Mesendoderm (in vitro differentiated cells): ENCODE measurements at places on chromosomes 11 and 22.

DNA sequence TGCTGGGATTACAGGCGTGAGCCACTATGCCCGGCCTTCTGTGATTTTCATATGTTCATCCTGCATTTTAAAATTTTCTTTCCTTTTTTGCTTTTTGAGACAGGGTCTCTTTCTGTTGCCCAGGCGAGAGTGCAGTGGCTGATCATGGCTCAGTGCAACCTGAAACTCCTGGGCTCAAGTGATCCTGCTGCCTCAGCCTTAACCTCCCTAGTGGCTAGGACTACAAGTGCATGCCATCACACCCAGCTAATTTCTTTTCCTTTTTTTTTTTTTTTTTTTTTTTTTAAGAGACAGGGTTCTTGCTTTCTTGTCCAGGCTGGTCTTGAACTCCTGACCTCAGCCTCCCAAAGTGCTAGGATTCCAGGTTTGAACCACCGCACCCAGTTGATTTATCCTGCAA, 54.1 kb upstream of the WT1 start:
- no peaks in the 10 kb centered on the region for H3K36me3 ChIP-seq
- DNase-seq: peak; percentile 48
- no peak overlapping the region for H3K4me3 ChIP-seq
- no peak overlapping the region for H3K27ac ChIP-seq
- no peaks in the 10 kb centered on the region for H3K4me1 ChIP-seq
- no peaks in the 10 kb centered on the region for H3K27me3 ChIP-seq

GRCh38 chr11:126149759-126150625, 61.5 kb downstream of the RPUSD4 start:
- no peaks in the 10 kb centered on the region for H3K27me3 ChIP-seq
- DNase-seq: no peak
- H3K36me3 ChIP-seq: no peaks in the 10 kb centered on the region
- no peak overlapping the region for H3K27ac ChIP-seq
- H3K4me3 ChIP-seq: no peak overlapping the region

- H3K27me3 ChIP-seq: no peaks in the 10 kb centered on the region
- H3K27ac ChIP-seq: no peak overlapping the region
- no peak overlapping the region for H3K4me3 ChIP-seq
- DNase-seq: no peak
These were observed 18.5 kb downstream of the CABP7 start for GRCh38 chr22:29738118-29738815.

DNA sequence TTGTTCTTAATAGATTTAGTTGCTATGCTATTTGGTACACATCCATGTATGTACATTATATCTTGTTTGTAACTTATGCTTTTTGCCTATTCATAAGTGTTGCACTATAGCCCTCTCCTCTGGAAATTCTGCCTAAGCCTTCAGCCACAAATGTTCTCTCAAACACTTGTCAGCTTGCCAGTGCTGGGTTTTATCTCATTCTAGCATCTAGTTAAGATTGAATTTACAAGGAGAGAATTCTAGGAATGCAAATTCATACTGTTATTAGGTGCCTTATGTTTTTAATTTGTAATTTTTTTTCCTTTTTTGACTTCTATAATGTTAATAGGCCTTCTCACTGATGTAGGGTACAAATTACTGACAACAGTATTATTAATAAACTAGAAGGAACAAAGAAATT, 14.6 kb upstream of the CTSC start:
- DNase-seq: no peak
- H3K4me3 ChIP-seq: no peak overlapping the region
- H3K27ac ChIP-seq: no peak overlapping the region
- no peaks in the 10 kb centered on the region for H3K27me3 ChIP-seq
- H3K4me1 ChIP-seq: no peaks in the 10 kb centered on the region

DNA sequence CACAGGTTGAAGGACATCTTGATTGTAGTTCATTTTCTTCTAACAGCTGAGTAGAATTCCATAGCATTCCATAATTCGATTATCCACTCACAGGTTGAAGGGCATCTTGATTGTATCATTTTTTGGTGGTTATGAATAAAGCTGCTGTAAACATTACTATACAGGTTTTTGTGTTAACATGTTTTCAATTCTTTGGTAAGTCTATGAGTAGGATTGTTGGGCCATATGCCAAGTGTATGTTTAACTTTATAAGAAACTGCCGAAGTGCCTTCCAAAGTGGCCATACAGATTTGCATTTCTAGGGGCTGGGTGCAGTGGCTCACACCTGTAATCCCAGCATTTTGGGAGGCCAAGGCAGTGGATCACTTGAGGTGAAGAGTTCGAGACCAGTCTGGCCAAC, 44.6 kb downstream of the ANKRD42 start:
- no peak for DNase-seq
- H3K27me3 ChIP-seq: no peaks in the 10 kb centered on the region
- H3K4me3 ChIP-seq: no peak overlapping the region

- H3K27me3 ChIP-seq: no peaks in the 10 kb centered on the region
- H3K4me3 ChIP-seq: no peak overlapping the region
- peak; percentile 14 for DNase-seq
- peaks cover 8% of the 10 kb centered on the region for H3K36me3 ChIP-seq
- H3K27ac ChIP-seq: no peak overlapping the region
These were observed 64.9 kb downstream of the DEPDC5 start for GRCh38 chr22:31818481-31819392.

DNA sequence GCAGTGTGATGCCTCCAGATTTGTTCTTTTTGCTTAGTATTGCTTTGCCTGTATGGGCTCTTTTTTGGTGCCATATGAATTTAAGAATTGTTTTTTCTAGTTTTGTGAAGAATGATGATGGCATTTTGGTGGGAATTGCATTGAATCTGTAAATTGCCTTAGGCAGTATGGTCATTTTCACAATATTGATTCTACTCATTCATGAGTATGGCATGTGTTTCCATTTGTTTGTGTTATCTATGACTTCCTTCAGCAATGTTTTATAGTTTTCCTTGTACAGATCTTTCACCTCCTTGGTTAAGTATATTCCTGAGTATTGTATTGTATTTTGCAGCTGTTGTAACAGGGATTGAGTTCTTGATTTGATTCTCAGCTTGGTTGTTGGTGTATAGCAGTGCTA, 18.3 kb upstream of the ZBED5 start:
- H3K4me1 ChIP-seq: no peaks in the 10 kb centered on the region
- no peak overlapping the region for H3K4me3 ChIP-seq
- no peak for DNase-seq
- H3K27me3 ChIP-seq: no peaks in the 10 kb centered on the region
- no peak overlapping the region for H3K27ac ChIP-seq

DNA sequence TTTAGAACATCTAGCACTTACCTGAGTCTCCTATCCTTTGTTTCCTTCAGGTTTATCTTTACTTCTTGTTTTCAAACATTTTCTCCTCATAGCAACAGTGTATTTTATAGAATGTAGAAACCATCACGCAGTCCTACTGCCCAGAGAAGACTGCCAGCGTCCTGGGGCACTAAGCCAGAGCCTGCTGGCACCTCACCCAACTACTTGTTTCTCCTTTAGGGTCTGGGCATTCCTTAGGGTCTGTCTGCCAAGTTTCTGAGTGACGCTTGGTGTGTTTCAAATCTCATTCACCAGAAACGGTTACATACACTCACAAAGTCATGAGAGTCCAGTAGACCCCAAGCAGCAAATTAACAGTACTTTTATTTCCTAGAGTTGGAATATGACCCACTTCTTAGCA, 49.6 kb upstream of the SLC25A1 start:
- H3K27ac ChIP-seq: no peak overlapping the region
- no peaks in the 10 kb centered on the region for H3K4me1 ChIP-seq
- peaks cover 2% of the 10 kb centered on the region for H3K36me3 ChIP-seq
- H3K27me3 ChIP-seq: no peaks in the 10 kb centered on the region

- no peaks in the 10 kb centered on the region for H3K27me3 ChIP-seq
- no peak overlapping the region for H3K4me3 ChIP-seq
- no peak for DNase-seq
- peaks cover 9% of the 10 kb centered on the region for H3K36me3 ChIP-seq
- H3K27ac ChIP-seq: no peak overlapping the region
- H3K4me1 ChIP-seq: peaks cover 5% of the 10 kb centered on the region
These were observed 8.4 kb downstream of the CYB5R2 start for GRCh38 chr11:7664867-7665266.

- H3K27ac ChIP-seq: no peak overlapping the region
- H3K4me1 ChIP-seq: no peaks in the 10 kb centered on the region
- no peak overlapping the region for H3K4me3 ChIP-seq
- no peak for DNase-seq
These were observed 14.6 kb downstream of the CELSR1 start for GRCh38 chr22:46522797-46523196.

- H3K4me1 ChIP-seq: peaks cover 3% of the 10 kb centered on the region
- H3K27ac ChIP-seq: no peak overlapping the region
- no peak overlapping the region for H3K4me3 ChIP-seq
- H3K36me3 ChIP-seq: no peaks in the 10 kb centered on the region
These were observed 325.4 kb upstream of the CCDC90B start for GRCh38 chr11:83611600-83611999.

DNA sequence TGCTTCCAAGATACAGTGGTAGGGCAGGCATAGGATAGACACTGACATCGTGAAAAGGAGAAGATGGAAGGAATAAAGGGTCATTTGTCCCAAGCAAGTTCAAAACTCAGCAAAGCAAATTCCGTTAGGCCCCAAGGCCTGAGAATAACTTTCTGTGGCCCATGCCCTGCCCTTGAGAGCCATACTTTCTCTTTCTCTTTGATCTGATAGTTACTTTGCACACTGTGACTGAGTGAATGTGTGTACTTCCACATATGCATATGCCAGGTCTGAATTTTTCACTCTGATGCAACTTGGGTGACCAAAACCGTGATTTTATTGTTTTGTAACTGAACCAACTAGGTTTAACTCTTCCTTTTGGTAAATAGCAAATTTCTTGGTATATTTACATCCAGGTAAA, 371.5 kb downstream of the RAB38 start:
- no peaks in the 10 kb centered on the region for H3K36me3 ChIP-seq
- H3K27ac ChIP-seq: no peak overlapping the region
- H3K27me3 ChIP-seq: no peaks in the 10 kb centered on the region
- H3K4me3 ChIP-seq: no peak overlapping the region

DNA sequence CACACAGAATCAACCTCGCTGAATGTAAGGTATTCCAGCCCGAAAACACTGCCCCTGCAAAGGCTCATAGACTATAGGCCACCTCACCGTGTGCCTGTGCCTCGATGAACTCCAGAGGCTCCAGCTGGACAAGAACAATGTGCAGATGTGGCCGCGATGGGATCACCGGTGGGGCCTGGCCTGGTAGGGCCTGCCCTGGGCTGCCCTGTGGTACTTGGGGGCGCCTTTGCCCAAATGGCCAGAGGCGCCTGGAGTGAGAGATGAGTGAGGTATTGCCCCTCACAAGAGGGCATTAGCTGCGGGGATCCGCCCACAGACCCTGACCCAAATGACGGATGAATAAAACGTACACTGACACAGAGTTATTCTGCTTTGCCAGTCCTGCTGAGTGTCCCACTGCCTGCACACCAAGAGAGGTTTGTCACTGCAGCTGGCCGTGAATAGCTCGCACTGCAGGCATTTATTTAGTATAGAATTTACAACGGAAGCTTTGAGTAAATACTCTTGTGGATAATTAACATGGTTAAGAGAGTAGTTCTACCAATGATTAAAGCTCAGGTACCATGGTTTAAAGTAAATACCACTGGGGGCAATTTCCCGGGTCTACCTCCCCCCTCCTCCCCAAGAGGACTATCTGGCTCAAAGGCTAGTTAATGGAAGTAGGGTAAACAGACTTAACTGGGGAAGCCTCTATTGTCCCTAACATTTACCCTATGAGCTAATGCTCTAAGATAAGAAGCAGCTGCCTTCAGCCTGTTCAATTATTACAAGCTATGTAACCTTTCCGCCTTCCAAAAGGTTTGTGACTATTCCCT, 101.1 kb upstream of the IGLL5 start:
- H3K4me1 ChIP-seq: no peaks in the 10 kb centered on the region
- H3K36me3 ChIP-seq: no peaks in the 10 kb centered on the region
- no peak overlapping the region for H3K27ac ChIP-seq
- H3K27me3 ChIP-seq: no peaks in the 10 kb centered on the region

GRCh38 chr11:116403794-116404461, 368.9 kb downstream of the BUD13 start:
- DNase-seq: no peak
- no peak overlapping the region for H3K4me3 ChIP-seq
- peaks cover 6% of the 10 kb centered on the region for H3K4me1 ChIP-seq
- no peaks in the 10 kb centered on the region for H3K36me3 ChIP-seq

GRCh38 chr11:67073908-67074307, 17.3 kb downstream of the RHOD start:
- no peaks in the 10 kb centered on the region for H3K27me3 ChIP-seq
- no peak overlapping the region for H3K4me3 ChIP-seq
- H3K4me1 ChIP-seq: no peaks in the 10 kb centered on the region
- no peak for DNase-seq

DNA sequence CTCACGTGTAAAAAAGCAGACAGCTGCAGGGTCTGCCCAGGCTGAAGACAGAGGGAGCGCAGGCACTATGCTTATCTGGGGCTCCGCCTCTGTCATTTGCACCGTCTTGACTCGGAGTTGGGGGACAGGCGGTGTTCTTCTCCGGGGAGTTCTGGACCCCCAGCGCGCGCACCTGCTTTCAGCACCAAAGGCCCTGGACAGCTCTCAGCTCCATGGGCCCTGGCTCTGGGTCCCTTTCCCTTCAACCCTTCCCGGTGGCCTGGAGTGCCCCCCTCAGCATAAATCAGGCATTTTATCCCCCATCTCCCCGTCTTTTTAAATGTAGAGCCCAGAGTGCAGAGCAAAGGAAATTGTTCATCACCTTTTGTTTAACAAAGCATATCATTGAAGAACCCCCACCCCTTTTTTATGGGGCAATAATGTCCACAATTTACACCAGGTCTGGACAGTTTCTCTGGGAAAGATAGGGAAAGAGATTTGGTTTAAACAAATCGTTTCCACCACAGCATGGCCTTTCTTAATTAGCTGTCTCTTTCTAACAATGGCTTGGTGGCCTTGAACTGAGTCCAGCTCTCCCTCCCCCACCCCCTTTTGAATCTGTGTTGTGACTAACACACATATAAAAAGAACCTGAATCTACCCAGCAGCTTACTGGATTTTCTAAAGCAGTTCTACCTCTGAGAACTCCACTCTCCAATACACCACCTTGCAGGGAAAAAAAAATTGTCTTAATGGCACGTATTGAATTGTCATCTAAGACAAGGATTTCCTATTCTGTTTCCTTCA, 1.7 kb downstream of the SEZ6L start:
- no peak overlapping the region for H3K4me3 ChIP-seq
- H3K4me1 ChIP-seq: peaks cover 3% of the 10 kb centered on the region
- no peaks in the 10 kb centered on the region for H3K36me3 ChIP-seq
- peaks cover 5% of the 10 kb centered on the region for H3K27me3 ChIP-seq

DNA sequence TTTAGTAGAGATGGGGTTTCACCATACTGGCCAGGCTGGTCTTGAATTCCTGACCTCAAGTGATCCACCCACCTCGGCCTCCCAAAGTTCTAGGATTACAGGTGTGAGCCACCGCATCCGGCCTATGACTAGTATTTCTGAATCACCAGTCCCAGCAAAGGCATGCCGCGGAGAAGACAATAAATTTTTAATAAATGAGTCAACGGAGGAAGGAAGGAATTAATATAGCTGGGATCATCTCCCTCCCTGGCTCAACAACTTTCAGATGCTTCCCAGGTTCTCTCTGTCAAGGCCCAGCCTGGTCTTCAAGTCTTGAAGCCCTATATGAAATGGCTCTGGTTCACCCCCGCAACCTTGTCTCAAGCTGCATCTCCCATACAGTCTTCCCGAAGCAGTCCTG, 45.7 kb downstream of the CYTH4 start:
- DNase-seq: no peak
- H3K27me3 ChIP-seq: peaks cover 17% of the 10 kb centered on the region
- no peaks in the 10 kb centered on the region for H3K4me1 ChIP-seq
- H3K4me3 ChIP-seq: no peak overlapping the region
- no peaks in the 10 kb centered on the region for H3K36me3 ChIP-seq

GRCh38 chr11:14551380-14551779, 31.2 kb upstream of the PSMA1 start:
- no peak overlapping the region for H3K4me3 ChIP-seq
- no peaks in the 10 kb centered on the region for H3K27me3 ChIP-seq
- no peaks in the 10 kb centered on the region for H3K36me3 ChIP-seq
- H3K27ac ChIP-seq: no peak overlapping the region
